NCI-H1105 treated with DMSO at 0.1 percent for 48 hours (cell line): ENCODE measurements at places on chromosomes 12 and 14.

DNA sequence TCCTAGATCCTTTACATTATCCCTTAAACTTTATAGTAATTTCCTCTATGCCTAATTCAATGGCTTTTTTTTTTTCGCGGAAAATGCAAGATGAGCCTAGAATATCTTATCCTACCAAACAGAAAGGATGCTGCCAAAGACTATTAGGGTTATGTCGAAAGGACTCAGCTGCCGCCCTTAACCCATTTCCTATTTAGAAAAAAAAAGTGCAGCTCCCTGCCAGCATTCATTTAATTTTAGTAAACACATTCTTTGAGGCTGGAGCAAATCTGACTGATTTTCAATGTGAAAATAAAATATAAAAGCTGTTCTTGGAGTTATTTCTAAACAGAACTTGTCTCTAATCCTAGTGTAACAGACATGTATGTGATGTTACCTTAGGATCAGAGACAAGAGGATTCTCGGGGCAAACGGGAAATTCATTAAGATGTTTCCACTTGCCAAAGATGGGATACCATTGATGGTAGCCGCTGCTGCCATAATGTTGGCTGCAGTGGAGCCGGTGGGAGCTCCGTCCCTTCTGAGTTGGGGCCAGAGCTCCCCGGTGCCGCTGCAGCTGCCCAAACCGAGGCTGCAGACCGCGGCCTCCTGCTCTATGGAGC lies 8.2 kb upstream of the A2M start:
- DNase-seq, result peak; percentile 56

GRCh38 chr14:103576371-103577024 lies 13.7 kb downstream of the COA8 start:
- DNase-seq, result peak; percentile 62

DNA sequence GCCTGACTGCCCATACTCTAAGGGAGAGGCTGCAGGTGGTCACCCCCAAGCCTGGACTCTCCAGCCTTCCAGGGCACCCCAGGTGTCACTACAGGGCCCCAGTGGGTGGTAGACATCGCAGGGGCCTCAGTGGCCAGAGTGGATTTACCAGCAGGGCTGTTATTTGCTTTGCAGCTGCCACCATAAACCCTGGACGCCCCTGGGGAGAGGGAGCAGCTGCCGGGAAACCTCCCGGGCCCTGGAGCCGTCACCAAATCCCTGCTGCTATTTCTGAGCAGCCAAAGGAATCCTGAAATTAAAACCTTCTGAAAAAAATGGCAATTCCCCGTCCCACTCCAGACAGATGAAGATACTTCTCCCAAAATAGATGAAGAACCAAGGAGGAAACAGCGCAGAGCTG lies 13.9 kb downstream of the TMEM119 start:
- no peak for DNase-seq

- DNase-seq, result no peak
These were observed 39.0 kb downstream of the CHST11 start for GRCh38 chr12:104495786-104496185.

DNA sequence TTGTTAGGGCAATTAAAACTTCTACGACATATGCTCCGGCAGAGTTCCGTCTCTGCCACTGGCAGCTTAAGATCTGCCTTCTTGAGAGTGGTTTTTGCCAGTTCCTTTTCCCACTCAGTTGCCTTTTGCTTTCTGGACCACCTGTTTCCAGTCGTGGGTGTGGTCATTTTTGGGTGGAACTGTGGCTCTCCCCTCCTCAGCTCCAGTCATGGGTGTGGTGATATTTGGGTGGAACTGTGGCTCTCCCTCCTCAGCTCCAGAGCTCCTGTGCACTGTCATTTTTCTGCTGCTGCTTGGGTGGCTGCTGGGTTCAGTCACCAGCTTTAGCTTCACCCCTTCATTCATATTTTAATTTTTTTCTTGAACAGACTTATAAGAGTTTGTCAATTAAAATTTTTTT lies 25.3 kb downstream of the WDR20 start:
- no peak for DNase-seq

DNA sequence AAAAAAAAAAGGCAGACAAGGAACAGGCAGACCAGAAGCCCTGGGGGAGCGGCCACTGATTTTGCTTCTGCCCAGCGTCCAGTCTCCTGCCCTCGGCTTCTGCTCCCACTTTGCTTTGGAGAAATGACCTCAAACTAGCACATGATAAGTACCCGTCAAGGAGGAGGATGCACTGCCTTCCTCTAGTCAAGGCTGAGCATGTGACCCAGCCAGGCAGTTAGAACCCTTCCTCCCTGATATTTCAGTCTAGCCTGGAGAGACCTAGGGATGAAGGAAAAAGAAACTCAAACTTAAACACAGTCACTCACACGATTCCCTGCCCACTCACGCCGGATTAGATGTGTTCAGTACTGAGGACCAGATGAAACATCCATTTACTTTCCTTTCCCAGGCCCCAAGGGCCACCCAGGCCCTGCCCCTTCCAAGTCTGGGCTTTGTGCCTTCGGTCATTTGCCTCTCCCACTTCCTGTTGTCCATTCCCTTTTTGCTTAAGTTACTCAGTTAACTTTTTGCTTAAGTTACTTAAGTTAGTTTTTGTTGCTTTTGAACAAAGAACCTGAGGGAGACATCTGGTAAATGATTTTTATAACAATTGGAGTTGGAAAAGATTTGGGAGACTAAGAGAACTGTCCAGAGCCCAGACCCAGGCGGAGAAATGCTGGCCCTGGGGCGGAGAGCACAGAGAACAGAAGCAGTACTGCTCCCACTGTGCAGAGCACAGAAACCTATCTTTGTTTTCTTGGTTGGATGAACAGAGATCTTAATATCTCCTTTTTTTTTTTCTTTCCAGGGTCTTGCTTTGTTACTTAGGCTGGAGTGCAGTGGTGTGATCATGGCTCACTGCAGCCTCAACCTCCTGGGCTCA lies 23.0 kb upstream of the TTC7B start:
- DNase-seq, result no peak

DNA sequence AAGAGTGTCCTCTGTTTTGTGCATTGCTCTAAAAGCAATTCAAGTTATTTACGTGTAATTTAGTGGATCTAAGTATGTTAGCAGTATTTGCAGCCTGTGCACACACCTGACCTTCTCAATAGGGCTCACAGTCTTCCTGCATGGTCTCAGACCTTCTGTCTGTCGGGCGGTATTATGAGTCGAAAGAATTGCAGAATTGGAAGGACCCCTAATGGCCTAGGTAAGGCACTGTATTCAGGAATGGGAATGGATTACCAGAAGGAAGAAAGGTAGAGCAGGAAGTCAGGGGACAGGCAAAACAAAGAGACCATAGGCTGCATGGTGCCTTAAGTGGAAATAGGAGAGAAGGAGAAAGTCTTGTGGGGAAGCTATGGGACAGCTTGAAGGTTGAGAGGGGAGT lies 341.6 kb downstream of the VRK1 start:
- DNase-seq, result no peak

- DNase-seq, result no peak
These were observed 12.5 kb upstream of the KRT80 start for GRCh38 chr12:52204095-52204930.

DNA sequence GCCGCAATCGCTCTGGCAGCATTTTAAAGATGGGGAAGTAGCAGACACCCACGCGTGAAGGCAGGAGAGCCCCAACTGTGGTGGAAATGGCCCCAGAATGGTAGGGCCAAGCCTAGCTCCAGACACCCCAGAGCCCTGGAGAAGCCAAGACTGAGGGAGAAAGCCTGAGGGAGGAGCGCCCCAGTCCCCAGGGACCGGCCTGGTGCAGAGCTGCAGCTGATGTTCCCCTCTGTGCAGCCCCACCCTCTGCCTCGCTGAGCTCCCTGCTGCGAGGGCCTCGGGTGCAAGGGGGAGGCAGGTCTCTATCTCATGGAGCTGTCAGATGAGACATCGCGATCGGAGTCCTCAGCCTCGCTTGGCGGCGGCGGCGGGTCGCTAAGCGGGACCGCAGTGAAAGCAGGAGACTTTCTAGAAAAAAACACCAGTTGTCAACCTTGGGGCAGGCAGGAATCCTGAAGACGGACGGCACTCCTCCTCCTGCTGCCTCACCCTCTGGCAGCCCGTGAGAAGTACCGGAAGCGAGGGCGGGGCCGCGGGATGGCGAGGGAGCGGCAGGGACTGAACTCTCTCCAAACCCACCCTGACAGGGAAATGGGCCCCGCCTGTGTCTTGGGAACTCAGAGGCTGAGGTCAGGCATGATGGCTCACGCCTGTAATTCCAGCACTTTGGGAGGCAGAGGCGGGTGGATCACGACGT lies 6.0 kb downstream of the GAPDH start:
- DNase-seq, result peak; percentile 78

DNA sequence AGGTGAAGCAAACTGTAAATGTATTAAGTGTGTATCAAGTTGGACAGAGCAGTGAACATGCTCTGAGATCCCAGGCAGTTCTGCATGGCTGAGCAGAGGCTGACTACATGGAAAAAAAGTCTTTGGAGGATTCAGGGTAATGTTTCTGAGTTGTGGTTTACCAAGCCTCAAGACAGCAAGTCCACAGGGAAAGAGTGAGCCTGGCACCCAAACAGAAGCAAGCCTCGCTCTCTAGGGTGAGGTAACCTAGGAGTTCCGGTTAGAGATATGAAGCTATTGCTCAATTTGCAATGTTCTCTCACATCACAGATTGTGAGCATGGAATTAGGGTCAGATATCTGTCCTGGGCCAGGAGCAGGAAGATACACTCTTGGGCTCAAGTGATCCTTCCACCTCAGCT lies 158.6 kb downstream of the MON2 start:
- DNase-seq, result no peak

GRCh38 chr14:25150934-25151790 lies 101.2 kb upstream of the STXBP6 start:
- peak; percentile 76 for DNase-seq

DNA sequence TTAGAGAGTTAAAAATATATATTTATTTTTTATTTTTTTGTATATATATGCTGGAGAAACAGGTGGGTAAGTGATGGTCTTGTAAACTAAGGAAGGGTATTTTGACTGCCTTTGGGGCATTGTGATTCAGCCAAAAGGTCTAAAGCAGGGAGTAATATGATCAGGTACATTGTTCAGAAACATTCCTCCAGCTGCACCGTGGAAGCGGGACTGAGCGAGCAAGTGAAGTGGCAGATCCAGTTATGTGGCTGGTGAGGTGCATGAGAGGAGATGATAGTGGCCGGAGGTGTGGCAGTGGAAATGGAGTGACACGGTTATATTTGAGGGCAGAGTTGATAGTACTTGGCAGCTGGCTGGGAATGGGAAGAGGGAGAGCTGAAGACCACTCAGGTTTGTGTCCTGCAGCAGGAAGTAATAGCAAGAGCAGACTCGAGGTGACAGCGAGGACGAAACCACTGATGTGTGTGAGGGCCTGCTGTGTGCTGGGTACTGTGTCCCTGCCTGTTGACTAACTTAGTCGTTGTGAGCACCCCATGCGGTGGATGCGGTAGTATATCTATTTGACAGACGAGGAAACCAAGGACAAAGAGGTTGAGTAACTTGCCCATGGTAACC lies 39.2 kb downstream of the EID3 start:
- DNase-seq, result no peak
